GM20000 (cell line): ENCODE measurements at places on chromosomes 16 and 17.

DNA sequence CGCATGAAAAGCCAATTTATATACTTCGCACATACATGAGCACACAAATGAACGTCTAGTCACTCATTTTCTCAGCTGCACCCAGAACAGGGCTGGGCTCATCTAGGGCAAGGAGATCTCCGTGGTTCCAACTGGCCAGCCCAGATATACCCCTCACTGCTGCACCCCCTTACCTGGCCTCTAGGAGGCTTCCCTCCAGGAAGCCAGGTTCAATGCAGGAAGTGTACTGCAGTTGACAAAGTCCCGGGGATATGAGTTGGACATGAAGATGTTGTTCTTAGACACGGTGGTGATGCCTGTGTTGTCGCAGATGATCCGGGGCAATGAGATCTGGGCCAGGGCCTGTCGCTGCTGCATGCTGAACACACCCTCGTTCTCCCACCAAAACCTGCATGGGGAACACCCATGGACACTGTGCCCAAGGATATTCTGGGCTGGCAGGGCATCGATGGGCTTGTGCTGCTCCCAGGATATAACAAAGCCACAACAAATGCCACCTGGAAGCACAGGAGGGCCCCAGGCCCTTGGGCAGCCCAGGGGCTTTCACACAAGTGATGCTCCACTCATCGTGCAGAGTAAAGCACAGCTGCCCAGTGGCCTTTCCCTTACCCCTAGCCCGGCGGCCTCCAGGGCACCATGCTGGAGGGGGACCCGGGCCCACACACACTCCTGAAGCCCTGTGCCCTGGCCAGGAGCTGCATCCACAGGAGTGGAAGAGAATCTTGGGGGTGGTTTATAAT is 10.1 kb downstream of the MPO start:
- DNase-seq, result no peak

DNA sequence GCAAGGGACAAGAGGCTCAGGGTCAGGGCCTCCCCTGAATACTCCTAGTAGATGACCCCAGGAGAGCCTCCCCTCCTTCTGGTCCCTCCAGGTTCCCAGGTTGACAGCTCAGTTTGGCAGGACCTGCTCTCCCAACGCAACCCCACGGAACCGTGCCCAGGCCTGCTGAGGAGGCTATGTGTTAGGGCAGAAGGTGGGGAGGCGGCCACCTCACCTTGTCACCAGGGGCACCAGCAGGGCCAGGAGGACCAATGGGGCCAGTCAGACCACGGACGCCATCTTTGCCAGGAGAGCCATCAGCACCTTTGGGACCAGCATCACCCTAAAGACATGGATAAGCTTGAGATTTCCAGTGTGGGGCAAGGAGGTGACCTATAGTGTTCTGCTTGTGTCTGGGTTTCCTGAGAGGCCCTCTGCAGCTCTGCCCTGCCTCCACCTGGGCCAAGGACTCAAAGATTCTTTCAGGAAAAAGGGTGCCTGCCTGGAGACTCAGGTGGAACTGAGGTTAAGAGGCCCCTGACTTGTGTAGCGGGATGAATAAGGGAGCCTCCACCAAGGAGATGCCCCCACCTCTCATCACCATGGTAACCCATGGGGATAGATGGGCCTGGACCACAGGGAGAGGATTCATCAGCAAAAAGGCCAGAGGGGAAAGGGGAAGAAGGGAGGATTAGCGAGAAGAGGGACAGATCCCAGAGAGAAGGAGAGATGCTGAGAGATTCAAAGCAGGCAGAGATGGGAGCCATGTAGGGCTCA is 10.7 kb downstream of the COL1A1 start:
- DNase-seq, result no peak

GRCh38 chr17:81400154-81400977 is 5.1 kb downstream of the BAHCC1 start:
- no peak for DNase-seq

- peak; percentile 54 for DNase-seq
Measured at GRCh38 chr17:68172461-68172954, 75.3 kb upstream of the AMZ2 start.

GRCh38 chr16:360698-361336 is 8.3 kb upstream of the AXIN1 start:
- DNase-seq, result no peak

DNA sequence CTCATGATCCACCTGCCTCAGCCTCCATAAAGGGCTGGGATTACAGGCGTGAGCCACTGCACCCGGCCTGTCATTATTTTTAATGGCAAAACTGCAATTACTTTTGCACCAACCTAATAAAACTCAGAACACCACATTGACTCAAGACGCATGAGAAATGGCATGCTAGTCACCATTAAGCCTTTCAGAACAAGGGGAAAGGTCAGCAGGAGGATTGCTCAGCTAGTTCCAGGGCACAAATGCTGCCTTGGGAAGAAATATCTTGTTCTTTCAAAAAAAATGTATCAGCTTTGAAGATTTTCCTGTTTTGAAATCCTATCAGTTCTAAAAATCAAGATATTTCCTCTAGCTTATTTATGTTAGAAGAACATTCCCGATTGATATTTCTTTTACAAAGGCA is 32.4 kb upstream of the CDYL2 start:
- DNase-seq, result no peak

DNA sequence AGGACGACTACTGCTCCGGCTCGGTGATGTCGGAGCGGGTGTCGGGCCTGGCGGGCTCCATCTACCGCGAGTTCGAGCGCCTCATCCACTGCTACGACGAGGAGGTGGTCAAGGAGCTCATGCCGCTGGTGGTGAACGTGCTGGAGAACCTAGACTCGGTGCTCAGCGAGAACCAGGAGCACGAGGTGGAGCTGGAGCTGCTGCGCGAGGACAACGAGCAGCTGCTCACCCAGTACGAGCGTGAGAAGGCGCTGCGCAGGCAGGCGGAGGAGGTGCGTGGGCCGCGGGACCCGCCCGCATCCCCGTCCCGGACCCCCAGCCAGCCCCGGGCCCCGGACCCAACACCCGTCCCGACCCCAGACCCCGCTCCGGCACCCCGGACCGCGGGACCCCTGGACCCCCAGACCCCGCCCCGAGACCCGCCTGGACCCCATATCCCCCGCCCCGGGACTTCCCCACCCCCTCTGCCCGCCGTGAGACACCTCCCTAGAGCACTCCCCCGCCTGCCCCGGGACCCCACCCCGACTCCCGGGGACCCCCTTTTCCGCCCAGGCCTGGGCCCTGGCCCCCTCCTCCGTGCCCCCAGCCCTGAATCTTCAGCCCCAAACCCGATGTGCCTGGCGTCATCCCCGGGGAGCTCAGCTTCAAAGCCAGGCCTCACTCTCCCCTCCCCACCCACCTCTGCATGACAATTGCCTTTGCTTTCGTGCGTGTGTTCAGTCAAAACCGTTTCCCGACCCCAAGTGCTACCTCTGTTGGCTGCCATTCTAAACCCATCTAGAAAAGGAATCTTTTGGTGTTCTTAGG is 594 bp downstream of the MAPK8IP3 start:
- DNase-seq, result peak; percentile 80

- DNase-seq, result no peak
Measured at GRCh38 chr17:11264183-11264871, 23.3 kb downstream of the SHISA6 start.
